GM13976 (cell line): ENCODE measurements at places on chromosomes 3 and 15.

DNA sequence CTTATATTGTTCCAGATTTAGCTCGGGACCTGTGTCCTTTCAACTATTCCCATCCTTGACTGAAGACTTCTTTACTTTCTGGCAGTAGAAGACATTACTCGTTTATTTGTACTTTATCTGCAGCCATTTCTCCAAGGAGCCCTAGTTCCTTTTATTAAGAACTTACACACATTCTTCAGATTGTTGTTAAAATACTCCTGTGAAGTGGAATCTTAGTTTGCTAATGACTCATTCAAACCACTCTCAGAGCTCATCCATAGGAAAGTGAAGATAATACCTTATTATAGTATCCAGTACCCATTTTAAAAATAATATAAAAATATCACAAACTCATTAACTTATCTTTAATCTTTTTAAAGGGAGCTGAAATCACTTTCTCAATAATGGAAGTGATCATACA lies 63.5 kb downstream of the C3orf70 start:
- DNase-seq: no peak

GRCh38 chr3:124115279-124115678 lies 123.4 kb upstream of the ROPN1 start:
- DNase-seq: no peak

DNA sequence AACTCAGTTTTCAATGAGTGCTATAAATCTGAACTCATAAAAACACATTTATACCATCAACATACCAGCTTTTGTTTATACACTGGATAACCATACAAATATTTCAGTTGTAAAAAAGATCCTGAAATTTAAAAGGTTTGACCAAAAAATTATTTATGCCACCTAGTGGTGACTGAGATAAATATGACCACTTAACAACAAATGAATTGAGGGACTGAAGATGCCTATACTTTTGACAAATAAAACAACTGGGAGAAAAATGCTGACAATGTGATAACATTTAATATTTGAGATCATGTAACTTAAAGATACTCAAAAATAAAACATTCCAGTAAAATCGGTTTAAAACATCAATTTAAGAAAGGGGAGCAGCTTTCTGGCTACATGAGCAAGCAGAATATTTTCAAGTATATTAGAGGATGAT lies 30.4 kb downstream of the ATG3 start:
- peak; percentile 42 for DNase-seq

GRCh38 chr3:189342811-189343210 lies 171.0 kb downstream of the TPRG1 start:
- no peak for DNase-seq

DNA sequence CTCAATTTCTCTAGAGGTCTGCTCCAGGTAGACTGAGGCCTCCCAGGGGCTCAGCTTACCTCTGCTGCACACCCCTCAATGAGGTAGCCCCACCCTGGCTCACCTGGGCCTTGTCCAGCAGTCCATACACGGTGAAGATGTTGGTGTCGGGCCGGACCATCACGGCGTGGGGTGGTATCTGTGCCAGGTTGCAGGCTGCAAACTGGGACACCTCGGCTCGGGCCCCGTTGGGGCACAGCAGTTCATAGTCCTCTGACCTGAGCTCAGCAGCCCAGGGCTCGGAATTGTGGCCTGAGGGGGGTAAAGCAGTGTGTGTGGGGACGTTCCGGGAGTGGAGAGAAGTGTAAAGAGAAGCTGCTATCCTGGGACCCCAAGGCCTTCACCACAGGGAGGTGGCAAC lies 23.2 kb downstream of the MELTF start:
- DNase-seq: no peak

DNA sequence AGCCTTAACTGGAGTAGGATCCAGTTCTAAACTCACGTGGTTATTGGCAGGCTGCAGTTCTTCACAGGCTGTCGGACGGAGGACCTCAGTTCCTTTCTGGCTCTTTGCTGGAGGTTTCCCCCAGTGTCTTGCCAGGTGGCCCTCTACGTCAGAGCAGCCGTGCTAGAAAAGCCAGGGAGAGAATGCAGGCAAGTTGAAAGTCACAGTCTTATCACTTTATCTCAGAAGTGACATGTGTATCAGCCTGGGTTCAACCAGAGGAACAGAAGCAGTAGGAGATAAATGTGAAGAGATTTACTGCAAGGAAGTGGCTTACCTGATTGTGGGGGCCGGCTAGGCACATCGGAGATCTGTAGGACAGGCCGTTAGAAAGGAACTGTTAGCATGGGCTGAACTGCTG lies 125.3 kb upstream of the BNIP2 start:
- DNase-seq: no peak
